GM12892 (cell line): ENCODE measurements at places on chromosomes 1 and 21.

DNA sequence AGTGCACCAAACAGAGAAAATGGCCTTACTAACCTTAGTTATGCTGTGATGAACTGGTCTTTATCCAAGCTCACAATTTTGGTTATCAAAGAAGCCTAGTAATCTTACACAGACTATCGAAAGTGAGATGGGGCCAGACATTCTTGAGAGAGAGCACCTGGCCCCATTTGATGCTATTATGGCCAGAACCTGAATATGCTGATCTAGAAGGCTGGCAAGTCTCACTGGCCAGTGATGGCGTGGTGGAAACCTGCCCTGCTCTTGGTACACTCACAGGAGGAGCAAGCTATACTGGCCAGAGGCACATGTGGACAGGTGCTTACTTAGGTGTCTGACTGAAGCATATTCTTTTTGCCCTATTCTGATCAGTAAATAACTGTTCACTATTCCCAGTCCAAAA is 357.8 kb upstream of the ZRANB2 start:
- no peak for DNase-seq

DNA sequence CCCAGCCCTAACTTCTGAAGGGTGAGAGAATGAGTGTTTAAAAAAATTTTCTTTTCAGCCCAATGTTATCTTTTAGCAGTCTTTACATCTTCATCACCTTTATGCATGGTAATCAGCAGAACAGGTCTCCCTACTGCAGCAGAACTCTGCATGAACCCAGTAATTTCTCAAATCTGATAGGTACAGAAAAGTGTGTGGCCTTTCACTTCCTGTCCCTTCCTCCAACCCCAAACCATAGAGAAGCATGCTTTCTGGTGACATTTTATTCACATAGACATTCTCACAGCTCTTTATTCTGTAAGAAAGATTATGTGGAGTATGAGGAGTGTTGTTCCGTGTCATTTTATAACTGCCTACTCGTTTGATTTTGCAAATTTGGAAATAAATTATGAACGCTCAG is 68.6 kb downstream of the RPAP2 start:
- DNase-seq = no peak

GRCh38 chr1:145912128-145912641 is 2.3 kb upstream of the ITGA10 start:
- DNase-seq = no peak

GRCh38 chr1:114468047-114468446 is 43.0 kb downstream of the TRIM33 start:
- no peak for DNase-seq

GRCh38 chr21:45030682-45031570 is 43.5 kb upstream of the ADARB1 start:
- DNase-seq = no peak

GRCh38 chr1:50979937-50980336 is 9.9 kb downstream of the CDKN2C start:
- no peak for DNase-seq

DNA sequence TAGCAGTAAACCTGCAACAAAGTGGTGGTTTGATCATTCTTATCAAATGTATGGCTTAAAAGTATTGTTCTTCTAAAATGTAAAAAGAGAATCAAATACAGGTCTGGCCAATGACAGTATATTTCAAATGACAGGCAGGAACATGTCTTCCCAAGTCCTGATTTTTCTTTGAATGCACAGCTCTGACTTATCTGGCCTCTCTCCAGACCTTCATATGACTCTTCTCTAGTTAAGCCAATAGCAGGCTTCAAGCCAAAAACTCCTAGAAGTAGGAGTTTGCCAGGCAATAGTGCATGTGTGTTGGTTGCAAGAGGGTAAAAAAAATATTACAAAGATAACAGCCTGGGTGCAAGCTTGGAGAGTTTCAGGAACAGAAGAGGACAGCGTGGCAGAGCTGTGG is 345.5 kb downstream of the SMYD3 start:
- no peak for DNase-seq

- DNase-seq = no peak
Observed at GRCh38 chr1:35553851-35554250, 3.4 kb downstream of the KIAA0319L start.

GRCh38 chr1:2294725-2295078 is 66.6 kb downstream of the SKI start:
- DNase-seq = no peak
